ENCODE measurements at places on chromosomes 7 and 10.

GRCh38 chr10:598415-599170, 90.9 kb downstream of the DIP2C start:
- DNase-seq = no peak

- DNase-seq = no peak
These were observed 36.0 kb downstream of the NUDT1 start for GRCh38 chr7:2278026-2278425.

GRCh38 chr7:27297356-27297755, 54.8 kb downstream of the EVX1 start:
- no peak for DNase-seq

GRCh38 chr10:78464856-78465267, 431.2 kb downstream of the RPS24 start:
- no peak for DNase-seq

- no peak for DNase-seq
These were observed 222.7 kb upstream of the DPP6 start for GRCh38 chr7:153829525-153829924.

- no peak for DNase-seq
These were observed 60.3 kb downstream of the SLC16A12 start for GRCh38 chr10:89475125-89475524.

GRCh38 chr7:123242467-123243092, 42.8 kb upstream of the SLC13A1 start:
- DNase-seq = no peak

GRCh38 chr7:18855796-18856195, 261.6 kb downstream of the TWIST1 start:
- DNase-seq = no peak

- DNase-seq = no peak
These were observed 31.0 kb upstream of the FZD1 start for GRCh38 chr7:91233212-91233611.

GRCh38 chr7:148912758-148913541, 28.9 kb upstream of the EZH2 start:
- no peak for DNase-seq

- no peak for DNase-seq
These were observed 23.9 kb downstream of the CACUL1 start for GRCh38 chr10:118730756-118731456.

GRCh38 chr10:12974078-12974477, 27.4 kb downstream of the CCDC3 start:
- DNase-seq = peak; percentile 28

DNA sequence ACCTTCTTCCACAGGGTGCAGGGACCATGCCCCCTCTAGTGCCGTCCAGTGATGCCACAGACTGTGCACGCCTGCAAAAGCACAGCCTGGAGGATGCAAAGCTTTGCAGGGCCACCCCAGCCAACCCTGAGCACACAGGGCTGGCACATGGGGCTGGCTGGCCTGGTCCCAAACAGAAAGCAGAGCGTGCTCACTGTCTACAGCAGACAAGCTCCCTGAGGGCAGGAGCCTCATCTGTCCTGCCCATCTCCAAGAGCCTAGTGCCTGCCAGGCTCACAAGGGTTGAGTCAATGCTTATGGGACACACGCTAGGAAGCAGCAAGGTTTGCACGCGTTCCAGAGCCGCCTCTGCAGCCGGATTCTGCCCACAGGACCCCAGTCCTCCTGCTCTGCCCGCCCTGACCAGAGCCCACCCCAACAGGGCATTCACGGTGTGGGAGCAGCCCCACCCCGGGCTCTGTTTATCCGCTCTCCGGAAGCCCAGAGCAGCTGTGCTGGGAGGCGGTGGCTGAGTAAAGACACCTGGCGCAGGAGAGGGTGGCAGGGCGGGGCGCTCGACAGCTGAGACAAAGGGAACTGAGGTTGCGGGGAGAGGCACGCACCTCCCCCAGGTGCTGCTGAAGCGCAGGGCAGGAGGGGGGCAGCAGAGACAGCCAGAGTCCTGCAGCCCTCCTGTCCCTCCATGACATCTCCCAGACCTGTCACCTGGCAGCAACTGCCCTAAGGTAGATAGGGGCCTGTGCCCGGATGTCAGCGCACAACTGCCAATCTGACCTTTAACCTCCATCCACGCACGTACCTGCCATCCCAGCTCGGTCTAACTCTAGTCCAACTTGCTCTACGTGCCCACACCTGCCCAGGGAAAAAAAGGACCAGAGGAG, 4.3 kb downstream of the KCNH2 start:
- no peak for DNase-seq

- no peak for DNase-seq
These were observed 216.4 kb upstream of the LRGUK start for GRCh38 chr7:133910761-133911160.

GRCh38 chr7:7761974-7762779, 43.8 kb upstream of the RPA3 start:
- DNase-seq = no peak

- DNase-seq = no peak
These were observed 84.0 kb downstream of the ZNF92 start for GRCh38 chr7:65457705-65458104.

- no peak for DNase-seq
These were observed 79.4 kb downstream of the VWC2 start for GRCh38 chr7:49852619-49853462.

DNA sequence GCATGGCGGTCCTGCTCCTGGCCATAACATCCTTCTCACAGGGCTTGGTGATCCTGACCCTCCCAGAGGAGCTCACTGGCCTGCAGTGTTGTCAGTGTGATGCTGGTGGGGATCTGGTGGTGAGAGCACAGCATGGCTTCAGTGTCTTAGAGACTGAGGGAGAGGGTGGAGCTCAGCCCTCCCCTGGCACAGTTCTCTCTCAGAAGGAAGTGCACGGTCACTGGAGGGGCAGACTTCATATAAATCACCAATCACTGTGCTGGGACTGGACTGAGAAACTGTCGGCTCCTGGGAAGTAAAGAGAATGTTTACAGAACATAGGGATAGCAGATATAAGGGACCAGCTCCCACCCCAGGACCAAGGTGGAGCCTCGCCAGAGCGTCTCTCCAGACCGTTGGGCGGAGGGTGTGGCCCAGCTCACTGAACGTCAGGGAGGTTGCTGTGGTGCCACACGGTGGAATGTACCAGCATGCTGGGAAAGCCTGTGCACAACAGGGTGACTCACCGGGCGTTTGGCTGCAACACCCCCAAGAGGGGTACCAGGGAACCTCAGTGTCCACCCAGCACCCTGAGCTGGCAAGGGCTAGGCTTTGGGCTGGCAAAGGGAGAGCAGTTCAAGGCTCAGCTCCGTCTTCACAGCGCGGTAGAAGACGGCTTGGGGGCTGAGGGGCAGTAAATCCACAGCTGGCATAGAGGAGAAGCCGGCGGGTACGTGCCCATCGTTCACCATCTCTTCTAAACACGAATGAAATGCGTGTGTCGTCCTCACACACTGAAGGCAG, 8.8 kb upstream of the GET4 start:
- peak; percentile 95 for DNase-seq

- DNase-seq = no peak
These were observed 24.4 kb upstream of the CDC14C start for GRCh38 chr7:48899932-48900331.

GRCh38 chr10:132906106-132906505, 36.3 kb downstream of the CFAP46 start:
- DNase-seq = no peak

- DNase-seq = peak; percentile 56
These were observed 169.5 kb downstream of the FANK1 start for GRCh38 chr10:126065751-126066377.

DNA sequence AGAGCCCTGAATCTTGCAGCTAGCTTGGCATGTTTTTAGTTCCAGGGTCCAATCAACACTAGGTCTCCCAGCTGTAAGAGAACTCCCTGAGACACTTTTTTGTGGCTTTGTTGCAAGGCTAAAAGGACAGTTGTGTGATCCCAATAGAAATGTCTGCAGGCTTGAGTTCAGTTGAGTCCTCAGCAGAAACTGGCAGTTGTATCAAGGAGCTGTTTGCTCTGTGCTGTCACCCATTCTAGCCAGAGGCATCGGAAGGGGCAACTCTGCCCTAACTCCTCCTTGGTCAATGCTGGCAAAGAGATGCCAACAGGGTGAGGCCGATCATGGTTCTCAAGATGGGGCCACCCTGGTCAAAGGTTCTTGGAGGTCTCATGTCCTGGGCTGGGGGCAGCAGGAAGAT, 224.1 kb downstream of the BUB3 start:
- DNase-seq = no peak

DNA sequence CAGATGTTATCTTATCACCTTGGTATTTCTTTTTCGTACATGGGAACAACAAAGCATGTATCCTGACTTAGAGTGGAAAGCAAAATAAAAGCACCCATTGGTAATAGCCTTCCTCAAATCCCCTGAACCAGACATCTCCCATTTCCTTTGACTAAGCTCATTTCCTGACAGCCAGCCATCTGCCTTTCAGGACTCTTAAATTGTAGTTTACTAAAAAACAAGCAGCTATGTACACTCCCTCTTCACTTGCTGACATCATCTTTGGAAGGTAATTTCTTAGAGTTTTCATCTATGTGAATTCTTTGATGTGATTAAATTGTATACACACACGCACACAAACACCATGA, 40.7 kb downstream of the ARL4A start:
- DNase-seq = no peak

DNA sequence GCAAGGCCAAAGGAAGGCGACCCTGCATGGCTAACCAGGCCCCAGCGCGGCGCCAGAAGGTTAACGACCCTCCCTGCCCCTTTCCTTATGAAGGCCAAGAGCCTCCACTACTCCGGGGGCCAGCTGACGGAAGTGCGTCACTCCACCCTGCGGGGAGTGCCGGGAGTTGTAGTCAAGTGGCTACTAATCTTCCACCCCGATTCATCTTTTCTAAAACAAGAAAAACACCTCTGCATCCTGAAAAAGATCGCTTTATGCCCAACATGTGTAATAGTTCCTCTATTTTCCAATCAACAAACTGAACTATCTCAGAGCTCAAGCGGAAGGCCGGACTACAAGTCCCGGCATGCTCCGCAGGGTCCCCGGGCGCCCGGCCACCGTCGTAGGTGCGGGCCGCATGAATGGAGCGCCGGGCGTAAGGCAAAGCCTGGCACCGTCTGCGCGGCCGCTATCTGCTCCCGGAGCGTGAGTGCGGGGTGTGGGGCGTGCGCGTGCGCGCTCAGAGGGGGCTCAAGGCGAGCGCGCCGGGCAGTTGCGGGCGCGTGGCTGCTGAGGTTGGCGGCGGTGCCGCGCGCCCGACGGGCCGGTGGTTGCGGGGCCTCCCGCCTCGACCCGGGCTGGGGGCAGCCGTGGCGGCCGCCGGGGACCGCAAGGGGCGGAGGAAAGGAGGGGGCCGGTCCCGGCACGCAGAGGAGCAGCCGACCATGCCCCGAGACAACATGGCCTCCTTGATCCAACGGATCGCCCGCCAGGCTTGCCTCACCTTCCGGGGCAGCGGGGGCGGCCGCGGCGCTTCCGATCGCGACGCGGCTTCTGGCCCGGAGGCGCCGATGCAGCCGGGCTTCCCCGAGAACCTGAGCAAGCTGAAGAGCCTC, at the start of gene ADO:
Gene ADO, plus strand, starts transcription at position 365 of the 875 bp plus-strand sequence. Its CDS starts 340 bp downstream, at position 705.
- DNase-seq = peak; percentile 86

DNA sequence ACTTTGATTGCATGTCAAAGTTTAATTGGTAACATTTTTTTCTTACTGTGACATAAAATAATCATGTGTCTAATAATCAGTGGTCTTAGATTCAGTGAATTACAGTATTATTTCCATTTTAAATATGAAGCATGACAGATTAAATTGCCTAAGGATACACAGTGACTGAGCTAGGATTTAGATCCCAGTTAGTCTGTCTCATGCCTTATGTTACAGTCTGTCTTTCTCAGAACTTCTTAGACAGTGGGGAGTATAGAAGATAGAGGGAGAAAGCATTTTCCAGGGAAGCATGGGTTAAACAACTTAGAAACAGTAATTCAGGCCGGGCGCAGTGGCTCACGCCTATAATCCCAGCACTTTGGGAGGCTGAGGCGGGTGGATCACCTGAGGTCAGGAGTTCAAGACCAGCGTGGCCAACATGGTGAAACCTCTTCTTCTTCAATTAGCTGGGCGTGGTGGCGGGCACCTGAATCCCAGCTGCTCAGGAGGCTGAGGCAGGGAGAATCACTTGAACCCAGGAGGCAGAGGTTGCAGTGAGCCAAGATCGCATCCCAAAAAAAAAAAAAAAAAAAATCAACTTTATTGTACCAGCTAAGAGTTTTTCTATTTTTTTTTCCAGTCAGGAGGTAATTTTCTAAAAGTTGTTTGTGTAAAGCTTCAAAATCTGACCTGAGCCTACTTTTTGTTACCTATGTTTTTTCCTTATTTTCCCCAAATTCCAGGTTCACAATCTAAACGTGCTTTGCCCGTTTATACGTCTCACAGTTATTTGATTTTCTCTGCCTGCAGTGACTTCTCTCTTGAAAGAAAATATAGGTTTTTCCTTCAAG, 3.3 kb downstream of the CASD1 start:
- DNase-seq = no peak

GRCh38 chr7:15128716-15129115, 226.2 kb upstream of the DGKB start:
- DNase-seq = no peak

GRCh38 chr10:20115894-20116293, 299.7 kb downstream of the PLXDC2 start:
- DNase-seq = no peak

DNA sequence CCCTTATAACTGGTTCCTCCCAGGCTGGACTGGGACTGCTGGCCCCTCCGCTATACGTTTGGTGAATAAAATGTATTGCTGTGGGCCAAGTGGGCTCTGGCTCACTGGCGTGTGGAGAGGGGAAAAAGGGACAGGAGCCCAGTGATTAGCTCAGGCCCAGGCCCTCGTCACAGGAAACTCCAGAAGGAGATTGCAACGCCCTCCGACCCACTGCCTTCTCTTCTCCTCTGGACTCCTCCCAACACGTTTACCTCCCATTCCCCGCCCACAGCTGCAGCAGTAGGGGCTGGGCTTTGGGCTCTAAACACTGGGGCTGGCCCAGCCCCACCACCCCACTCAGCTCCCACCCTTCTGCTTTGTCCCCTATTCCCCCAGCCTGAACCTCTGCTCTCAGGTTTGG, 173.9 kb downstream of the NEURL1 start:
- DNase-seq = no peak

DNA sequence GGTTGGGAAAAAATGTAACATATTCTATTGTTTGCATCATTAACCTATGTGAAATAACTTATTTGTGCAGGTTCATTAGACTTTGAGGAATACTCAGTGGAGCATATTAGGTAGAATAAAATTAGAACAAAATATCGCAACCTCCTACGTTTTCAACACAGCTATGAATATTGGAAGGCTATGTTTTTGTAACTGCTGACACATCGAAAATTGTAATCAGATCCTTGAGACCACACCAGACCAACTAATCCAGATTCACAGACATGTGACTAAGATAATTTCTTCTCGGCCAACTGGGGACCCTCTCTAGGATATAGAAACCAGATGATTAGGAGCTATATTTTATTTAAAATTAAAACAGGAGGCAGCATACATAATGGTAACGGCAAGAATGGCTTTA, 77.5 kb upstream of the VWC2 start:
- no peak for DNase-seq

- DNase-seq = no peak
These were observed 142.5 kb upstream of the TNS3 start for GRCh38 chr7:47724335-47724982.

DNA sequence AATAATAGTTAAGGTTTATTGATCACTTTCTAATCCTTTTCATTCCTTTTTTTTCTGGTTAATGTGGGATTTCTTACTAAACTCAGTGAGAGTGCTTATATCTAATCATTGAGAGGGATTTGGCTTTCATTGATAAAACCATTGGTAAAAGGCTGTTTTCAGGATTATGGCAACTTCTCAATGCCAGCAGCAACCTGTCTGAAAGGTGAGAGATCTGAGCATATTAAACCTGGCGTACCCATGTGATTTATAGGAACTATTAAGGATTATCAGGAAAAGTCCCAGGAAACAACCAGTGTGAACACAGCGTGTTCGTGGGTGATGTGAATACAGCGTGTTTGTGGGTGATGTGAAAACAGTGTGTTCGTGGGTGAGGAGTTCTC, 65.9 kb downstream of the PDIA4 start:
- DNase-seq = no peak

Measured in coronary artery (tissue), 2 donors.